AG04450 (cell line): ENCODE measurements at places on chromosomes 4 and X. TPM values are rescaled to one million over a fixed set of nuclear protein-coding genes. Genes with fewer than 3 reads are reported as not detected.

DNA sequence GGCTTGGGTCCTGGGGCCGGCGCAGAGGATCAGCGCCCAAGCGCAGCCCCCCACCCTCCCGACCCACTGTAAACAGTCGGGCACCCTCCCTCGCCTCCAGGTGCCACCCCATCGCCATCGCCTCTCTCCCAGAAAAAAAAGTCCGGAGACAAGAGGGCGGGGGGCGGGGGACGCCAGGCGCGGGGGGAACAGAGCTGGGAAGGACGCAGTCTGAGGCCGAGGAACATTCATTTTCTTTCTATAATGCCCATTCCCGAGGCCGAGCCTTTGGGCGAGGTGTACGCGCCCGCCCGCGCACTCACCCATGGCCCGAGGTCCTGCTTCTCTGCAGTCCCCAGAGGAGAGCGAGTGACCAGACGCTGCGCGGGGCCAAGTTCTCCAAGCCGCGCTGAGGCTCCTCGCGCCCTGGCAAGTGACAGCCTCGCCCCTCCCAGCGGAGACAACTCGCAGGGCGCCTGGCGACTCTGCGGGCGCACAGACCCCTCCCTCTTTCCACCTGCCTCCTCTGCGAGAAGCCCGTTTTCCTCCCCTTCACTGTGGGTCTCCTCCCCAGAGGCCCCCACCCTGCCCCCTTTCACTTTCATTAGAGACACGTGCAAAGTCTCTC is 63.5 kb upstream of the WDR17 start:
- no peak for DNase-seq

Gene GUCY1B1
- polyA plus RNA-seq, result 18.7 and 25.0 TPM in 2 replicates

DNA sequence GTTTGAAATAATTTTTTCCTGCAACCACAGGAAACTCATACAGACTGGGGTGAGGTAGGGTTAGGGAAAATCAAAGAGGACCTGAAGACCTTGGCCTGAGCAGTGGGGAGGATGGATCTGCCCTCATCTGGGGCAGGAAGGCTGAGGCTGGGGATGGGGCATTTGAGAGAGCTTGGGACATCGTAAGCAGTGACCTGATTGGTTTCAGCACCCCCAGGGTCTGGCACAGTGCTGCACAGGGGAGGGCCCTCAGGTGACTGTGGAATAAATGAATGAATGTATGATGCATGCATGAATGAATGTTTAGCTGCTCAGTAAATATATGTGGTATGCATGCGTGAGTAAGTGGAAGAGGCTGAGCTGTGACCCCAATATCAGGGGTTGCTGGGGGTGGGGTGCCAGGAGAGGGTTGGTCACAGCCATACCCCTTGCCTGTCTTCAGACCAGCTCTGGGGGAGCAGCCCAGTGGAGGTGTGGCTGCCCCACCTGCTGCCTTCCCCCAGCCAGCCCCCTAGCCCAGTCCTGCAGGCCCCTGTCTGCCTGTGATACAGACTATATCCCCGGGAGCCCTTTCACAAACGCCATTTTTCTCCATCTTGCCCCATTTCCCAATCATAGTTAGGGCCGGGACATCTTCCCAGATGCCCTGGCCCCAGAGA is 11.0 kb upstream of the TNIP2 start:
- no peak for DNase-seq

GRCh38 chrX:152989292-152989658 is 4.6 kb downstream of the PNMA5 start:
- DNase-seq, result no peak

GRCh38 chr4:161172396-161173026 is 991.3 kb downstream of the FSTL5 start:
- DNase-seq, result no peak

DNA sequence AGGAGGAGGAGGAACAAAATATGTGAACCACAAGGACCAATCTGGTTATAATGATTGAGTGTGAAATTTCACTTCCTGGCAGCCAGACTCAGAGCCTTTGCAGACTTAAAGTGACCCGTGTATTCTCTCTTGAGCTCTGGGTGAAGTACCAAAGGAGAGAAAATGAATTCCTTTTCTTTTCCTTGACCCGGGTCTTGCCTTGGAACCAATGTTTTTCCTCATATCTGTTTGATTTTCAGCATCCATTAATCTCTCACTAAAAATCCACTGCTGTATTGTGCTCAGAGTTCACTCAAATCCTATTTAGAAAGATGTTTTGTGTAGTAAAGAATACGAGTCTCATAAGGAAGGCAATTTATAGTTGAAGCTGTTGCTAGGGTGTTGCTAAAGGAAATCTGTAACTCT is 78.3 kb upstream of the C1QTNF7 start:
- DNase-seq, result no peak

DNA sequence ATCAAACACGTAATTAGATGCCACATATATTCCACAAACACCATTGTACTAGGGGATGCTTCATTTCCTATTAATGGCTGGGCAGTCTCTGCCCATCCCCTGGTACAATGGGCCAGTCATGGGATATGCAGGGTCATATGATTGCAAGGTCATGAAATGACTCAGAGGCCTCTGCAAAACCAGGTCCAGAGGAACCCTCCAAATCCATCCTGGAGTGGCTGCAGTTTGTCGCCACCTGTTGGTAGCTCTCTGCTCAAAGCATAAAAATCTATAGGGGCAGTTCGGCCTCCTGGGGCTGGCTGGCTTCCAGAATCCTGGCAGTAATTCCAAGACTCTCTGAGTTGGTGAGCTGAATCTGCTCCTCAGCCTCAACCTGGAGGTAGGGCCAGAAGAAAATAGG is 22.9 kb upstream of the PUDP start:
- DNase-seq, result no peak

- no peak for DNase-seq
These were observed 64.0 kb downstream of the GPRASP3 start for GRCh38 chrX:102784550-102784949.

GRCh38 chr4:14743172-14743571 is 259.1 kb upstream of the CPEB2 start:
- DNase-seq, result no peak

- DNase-seq, result no peak
These were observed at the start of gene PGRMC2 for GRCh38 chr4:128287141-128287870. TSS of gene PGRMC2 (minus strand) at chr4:128287813. CDS start at chr4:128287790, 23 bp downstream.
